ENCODE measurements at places on chromosomes 6 and 20.

GRCh38 chr6:135475292-135475886 lies 22.2 kb downstream of the AHI1 start:
- no peak for DNase-seq

GRCh38 chr6:137471986-137472385 lies 22.2 kb downstream of the OLIG3 start:
- DNase-seq: no peak

- DNase-seq: no peak
Observed at GRCh38 chr6:14095437-14095836, 22.1 kb upstream of the CD83 start.

DNA sequence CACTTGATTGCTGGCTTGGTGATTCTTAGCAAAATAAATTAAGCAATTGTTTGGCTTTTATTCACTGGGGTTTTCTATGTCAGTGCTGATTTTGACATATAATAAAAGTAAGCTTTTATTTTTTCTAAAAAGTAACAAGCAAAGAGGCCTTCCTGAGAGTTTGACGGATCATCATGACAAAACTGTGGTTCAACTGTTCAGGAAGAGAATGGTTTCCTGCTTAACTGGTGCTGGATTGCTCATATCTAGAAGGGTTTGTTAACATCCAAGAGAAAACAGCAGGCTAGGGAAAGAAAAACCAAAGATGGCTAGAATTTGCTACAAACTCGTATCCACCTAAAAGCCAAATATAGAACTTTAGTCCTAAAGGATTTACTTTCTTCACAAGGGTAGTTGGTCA lies 21.2 kb downstream of the SERPINB1 start:
- no peak for DNase-seq

- DNase-seq: no peak
Observed at GRCh38 chr20:53792946-53793536, 199.4 kb upstream of the ZNF217 start.

DNA sequence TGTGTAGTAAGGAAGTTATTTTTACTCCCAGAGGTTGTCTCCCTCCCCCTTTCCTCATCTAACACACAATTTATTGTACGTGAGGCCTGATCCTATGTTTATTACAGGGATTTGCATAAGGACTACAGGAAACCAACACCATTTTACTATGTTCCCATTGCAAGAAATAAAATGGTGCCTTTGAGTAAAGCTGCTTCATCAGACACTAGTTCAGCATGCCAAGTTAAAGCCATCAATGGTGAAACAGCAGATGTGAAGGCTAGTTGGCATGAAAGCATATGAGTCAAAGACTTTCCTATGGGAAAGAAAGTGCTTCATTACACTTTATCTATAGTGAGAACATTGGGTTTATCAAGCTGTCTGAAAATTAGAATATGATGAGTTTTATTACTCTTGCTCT lies 543.0 kb downstream of the GRIK2 start:
- DNase-seq: no peak

DNA sequence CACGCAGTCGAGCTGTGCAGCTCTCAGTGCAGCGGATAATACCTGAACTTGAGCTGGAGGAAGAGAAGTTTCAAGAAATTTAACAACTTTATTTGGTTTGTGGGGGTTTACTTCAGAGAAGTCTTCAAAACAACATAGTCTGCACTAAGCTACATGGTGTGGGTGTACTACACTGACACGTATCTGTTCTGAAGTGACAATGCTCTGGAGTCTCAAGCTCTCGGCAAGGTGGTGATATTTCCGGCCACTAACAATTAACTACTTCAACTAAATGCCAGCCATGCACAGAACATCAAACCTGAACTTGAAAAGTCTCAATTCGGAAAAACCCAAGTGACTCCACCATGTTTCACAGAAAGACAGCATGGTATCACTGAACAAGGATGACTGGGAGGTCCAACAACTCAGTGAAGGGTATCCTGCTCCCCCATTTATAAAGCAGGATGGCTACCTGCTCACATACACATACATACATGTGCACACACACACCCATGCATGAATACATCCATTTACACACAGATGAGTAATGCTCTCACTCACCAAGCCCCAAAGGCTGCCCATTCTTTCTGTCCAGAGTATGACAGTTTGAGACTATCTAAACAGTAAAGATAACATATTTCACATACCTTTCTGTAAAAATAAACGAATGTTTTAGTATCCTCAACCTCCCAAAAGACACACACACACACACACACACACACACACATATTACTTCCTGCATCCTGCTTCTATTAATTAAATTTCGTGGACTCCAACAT lies 15.4 kb upstream of the ANKRD60 start:
- no peak for DNase-seq

Measured in stimulated activated CD8-positive, alpha-beta memory T cell treated with anti-CD3 and anti-CD28 coated beads, Interleukin-7, amount 100 ng/mL, for 1 hour (primary cell).